ENCODE measurements at places on chromosomes 12 and 14.
A peak's percentile ranks its signal among the peaks of the same experiment; 100 is the strongest.

DNA sequence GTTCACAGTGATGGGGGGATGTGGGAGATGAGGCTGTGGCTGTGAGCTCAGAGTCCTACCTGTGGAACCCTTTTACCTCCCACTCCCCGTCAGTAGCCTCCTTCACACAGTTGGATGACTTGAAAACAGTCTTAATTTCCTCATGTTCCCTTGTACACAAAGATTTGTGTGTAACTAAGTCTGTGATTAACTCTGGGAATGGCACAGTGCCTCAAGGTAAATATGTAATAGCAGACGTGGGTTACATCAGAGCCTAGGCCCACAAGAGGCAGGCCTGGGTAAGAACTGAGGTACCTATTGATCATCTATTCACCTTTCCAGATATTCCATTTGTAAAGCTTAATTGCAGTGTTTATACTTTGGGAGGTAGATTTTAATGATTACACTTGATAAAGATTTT, 5.8 kb upstream of the IGF1 start:
- DNase-seq = no peak

- peak; percentile 17 for DNase-seq
These were observed 110.7 kb downstream of the BTG1 start for GRCh38 chr12:92034858-92035401.

GRCh38 chr14:21525571-21525961, 580 bp downstream of the SALL2 start:
- DNase-seq = no peak

DNA sequence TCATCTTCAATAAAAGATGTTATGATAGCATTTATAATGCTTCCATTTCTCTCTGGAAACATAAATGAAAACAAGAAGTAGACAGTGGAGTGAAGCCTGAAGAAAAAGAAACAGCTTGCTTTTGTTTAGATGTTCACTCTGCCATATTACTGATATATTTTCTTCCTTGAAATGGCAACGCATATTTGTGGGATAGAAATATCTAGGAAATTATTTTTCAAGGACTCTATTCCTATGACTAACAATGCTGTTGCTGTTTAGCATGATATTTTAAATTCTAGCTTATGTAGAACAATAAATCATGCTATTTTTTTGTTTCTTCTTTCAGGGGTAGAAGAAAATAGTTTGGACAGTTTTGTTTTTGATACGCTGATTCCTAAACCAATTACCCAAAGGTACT, 359.0 kb downstream of the NAV3 start:
- no peak for DNase-seq

- no peak for DNase-seq
These were observed 432.6 kb downstream of the LRIG3 start for GRCh38 chr12:58487678-58488161.

- DNase-seq = no peak
These were observed 460.3 kb downstream of the EGLN3 start for GRCh38 chr14:33490555-33490954.

DNA sequence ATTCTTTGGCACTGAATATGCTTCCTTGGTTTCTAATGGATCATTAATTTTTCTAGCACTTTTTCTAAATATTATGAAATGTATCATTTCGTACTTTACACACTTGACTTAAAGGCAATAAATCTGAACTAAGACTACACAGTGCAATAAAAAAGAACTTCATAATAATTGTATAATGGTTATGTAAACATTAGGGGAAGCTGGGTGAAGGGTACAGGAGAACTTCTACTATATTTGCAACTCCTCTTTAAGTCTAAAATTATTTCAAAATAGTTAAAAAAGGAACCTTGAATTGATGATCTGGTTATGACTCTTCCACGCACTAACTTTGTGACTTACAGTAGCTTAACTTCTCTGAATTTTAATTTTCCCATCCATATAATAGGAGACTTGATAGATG, 5.1 kb upstream of the NOVA1 start:
- no peak for DNase-seq

DNA sequence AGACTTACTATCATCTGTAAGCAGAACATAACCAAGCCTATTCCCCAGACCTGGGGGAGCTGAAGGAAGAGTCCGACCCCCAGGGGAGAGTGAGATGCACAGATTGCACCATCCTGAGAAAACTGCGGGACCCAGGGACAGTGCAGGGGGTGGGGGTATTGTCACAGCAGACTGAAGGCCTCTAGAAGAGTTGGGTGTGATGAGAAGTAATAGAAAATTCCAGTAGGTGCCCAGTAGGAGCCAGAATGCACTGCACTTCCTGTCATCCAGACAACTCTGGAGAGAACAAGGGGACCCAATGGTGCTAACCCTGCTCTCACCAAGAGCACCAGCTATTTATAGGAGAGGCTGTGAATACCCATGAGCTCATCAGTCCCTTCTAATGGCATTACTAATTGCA, 190.1 kb downstream of the BCL11B start:
- DNase-seq = no peak

DNA sequence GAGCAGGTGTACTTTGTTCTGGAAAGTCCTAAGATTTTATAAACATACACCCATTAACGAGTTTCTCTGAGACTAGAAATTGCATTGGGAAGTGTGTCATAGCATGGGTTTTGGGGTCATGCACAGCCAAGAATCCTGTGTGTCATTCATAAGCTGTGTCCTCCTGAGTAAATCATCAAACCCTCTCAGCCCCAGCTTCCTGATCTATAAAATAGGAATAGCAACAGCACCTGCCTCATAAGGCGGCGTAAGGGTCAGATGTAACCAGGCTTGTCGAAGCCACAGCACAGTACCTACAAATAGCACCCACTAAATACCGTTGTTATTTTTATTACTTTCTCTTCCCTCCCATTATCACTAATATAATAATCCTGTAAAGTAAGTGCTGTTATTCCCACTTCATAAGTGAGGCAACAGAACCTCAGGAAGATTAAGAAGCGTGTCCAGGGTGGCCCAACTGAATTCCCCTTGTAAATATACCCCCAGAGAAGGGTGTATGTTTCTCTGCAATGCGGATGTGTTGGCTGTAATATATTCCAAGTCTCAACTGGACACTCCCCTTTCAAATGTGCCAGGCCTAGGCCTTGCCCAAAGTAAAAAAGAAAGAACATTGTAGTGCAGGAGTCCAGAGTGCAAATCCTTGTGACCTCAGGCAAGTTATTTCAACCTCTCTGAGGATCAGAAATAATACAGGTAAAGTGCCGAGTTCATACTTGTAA, 188.3 kb upstream of the BCL2L14 start:
- no peak for DNase-seq

DNA sequence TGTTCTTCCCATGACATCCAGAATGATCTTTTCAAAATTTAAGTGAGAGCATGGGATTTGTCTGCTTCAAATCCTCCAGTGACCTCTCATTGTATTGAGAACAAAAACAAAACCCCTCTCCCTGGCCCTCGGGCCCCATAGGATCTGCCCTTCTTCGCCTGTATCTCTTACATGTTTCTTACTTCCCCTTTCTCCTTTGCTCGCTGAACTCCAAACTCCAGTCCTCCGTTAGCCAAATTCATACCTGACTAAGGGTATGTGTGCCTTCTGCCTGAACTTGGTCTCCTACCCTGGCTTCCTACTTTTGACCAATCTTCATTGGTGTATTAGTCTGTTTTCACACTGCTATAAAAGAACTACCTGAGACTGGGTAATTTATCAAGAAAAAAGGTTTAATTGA, 13.2 kb upstream of the TSPAN11 start:
- no peak for DNase-seq

- DNase-seq = no peak
These were observed 22.9 kb downstream of the RTN1 start for GRCh38 chr14:59847711-59848110.

- DNase-seq = no peak
These were observed 952.5 kb upstream of the ATXN7L3B start for GRCh38 chr12:73585136-73585535.

GRCh38 chr12:47741340-47741703, 16.0 kb upstream of the ENDOU start:
- DNase-seq = no peak

- no peak for DNase-seq
These were observed 68.4 kb upstream of the PTGR2 start for GRCh38 chr14:73783107-73783727.

GRCh38 chr14:89667983-89668382, 250.9 kb upstream of the FOXN3 start:
- DNase-seq = no peak

- DNase-seq = no peak
These were observed 12.2 kb upstream of the OR5AU1 start for GRCh38 chr14:21168055-21168454.

DNA sequence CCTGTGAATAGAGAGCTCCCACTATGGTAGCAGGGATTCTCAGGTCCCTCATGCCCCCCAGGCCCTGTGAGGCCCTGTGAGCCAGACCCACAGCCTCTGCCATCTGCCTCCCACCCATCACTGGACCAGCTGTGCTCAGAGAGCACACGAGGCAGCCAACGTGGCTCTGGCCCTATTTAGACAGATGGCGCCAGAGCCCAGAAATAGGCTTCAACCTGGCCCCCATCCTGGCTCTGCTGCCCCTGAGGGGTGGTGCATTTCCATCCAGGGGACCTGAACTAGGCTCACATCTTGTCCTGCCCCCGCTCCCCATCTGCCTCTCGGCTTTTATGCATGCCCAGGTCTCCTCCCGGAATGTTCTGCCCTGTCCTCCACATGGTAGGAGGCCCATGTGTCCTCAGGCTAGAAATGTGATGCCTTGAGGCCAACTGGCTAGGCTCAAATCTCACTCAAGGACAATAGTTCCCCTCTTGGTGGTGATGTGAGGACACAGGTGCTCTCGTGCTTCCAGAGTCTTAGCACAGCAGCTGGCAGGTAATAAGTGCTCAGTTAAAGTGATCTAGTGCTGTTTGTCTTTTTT, 18.9 kb downstream of the TMEM63C start:
- DNase-seq = no peak

DNA sequence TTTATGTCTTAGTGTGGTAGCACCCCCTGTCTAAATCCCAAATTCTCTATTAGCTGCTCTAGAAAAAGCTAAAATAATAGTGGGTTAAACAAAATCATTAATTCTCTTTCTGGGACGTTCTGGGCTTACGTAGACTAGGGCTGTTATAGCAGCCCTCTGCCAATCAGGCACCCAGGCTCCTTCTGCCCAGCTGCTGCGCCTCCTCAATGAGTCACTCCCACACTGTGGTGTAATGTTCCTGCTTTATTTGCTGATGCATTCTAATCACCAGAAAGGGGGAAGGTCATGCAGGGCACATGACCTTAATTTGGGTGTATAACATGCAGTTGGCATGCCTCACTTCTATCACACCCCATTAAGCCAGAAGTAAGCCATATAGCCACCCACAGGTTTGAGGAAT, 294.5 kb downstream of the GALC start:
- DNase-seq = no peak

- DNase-seq = no peak
These were observed 286 bp downstream of the PPP4R3A start for GRCh38 chr14:91509878-91510170.

DNA sequence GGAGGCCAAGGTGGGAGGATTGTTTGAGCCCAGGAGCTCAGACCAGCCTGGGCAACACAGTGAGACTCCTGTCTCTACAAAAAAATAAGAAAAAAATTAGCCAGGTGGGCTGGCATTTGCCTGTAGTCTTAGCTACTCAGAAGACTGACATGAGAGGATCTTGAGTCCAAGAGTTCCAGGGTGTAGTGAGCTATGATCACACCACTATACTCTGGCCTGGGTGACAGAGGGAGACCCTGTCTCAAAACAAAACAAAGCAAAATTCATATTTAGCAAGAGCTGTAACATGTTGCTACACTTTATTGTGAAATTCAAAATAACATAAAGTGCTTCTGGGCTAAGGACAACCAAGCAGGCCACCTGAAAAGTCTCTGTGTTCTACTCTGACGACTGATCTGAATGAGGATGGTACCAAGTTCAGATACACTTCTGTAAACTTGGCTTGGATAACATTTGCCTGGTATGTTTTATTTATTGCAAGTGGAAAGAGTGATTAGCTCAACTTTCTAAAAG, 11.6 kb upstream of the STRN3 start:
- no peak for DNase-seq

- no peak for DNase-seq
These were observed 203.3 kb upstream of the KRR1 start for GRCh38 chr12:75714462-75715322.

DNA sequence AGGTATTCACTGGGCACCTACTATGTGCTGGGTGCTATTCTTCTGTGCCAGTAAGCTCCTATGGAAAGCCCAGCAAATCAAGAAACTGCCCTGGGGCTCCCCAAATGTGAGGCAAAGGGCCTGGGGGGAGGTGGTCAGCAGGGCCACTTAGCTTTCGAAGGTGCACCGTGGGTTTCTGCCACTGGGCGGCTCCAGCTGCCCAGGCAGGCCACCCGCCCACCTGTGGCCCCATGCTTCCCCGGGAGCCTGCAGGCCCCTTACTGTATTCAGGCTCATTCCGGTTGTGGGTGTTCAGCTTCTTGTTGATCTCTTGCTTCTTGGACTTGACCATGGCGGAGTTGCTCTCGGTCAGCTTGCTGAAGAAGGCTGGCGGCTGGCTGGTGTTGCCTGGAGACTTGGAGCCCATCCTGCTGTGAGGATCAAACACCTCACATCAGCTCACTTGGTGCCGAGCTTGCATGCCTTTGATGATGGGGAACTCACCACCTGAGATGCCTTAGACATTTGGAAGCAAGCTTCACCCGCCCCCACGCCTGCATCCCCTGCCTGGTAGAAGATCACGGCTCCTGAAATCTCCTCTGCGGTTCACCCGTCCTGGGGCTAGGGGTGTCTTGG, 37.3 kb downstream of the RFLNA start:
- DNase-seq = no peak

DNA sequence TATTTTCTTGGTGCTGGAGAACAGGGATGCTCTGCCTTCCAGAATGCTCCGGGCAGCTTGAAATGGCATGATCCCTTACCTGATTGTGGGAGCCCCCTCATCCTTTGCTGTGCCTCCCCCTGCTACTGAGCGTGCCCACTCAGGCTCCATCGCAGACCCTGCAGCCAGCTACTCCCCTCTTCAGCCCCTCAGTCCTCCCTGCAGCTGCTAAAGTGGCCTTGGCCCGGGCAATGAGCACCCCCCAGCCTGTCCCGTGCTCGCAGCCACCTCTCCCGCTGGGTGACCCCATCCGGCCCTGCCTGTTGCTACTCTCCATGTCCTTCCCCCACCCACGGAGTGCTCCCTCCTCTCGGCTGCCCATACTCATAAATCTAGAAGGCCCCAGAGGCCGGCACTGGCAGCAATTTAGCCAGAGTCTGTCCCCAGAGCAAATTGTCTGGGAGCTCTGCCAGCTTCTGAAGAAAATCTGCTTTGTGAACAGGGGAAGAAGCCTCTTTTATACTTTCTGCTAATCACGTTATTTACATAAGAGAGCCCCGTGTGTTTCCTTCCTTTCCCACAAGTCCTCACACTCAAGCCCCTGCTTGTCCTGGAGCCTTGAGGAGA, 143.7 kb upstream of the FRMD6 start:
- DNase-seq = no peak

GRCh38 chr14:58769011-58769643, 131.4 kb downstream of the DACT1 start:
- DNase-seq = no peak

GRCh38 chr14:34792598-34792997, 78.2 kb upstream of the CFL2 start:
- no peak for DNase-seq

DNA sequence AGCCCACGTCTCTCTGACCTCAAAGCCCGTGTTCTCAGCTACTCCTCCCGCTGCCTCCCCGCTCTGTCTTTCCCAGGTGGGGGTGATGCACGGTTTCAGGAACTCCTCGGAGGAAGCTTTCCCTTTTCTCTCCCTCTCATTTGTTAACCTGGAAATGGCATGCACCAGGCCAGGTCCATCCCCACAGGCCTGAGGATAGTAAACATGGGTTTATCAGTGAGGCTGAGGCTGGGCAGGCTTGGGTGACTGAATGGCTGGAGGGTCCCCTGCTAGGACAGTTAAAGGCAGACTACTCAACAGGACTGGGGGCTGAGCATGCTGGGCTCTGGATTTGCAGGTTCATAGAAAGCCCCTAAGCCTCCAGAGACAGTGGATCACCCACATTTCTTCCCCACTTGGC, 7.6 kb downstream of the WSCD2 start:
- DNase-seq = no peak
